ENCODE measurements at places on chromosomes 1 and 21.

DNA sequence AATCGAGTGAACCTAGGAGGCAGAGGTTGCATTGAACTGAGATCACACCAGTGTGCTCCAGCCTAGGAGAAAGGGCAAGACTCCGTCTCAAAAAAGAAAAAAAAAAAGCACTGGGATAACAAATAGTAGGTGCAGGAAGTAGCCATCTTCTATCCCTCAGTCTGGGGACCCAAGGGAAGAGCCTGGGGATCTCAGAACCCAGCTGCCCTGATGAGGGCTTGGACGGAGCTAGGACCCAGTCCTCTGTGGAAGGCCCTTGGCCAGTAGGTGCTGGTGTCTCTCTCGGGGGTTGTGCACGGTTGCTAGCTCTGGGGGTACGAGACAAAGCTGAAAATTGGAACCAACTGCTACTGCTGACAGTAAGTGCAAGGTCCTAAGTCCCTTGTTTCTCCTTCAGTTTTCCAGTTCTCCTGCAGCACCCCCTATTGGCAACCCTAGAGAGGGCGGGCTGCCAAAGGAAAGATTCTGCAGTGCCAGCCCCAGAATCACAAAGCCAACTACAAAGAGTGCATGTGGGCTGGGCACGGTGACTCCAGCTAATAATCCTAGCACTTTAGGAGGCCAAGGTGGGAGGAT lies 57.6 kb upstream of the KIF1B start:
- peak; percentile 53 for DNase-seq

- peak; percentile 50 for DNase-seq
Measured at GRCh38 chr1:111738436-111739193, 580 bp downstream of the INKA2 start.

GRCh38 chr1:246198115-246198816 lies 308.8 kb downstream of the SMYD3 start:
- no peak for DNase-seq

DNA sequence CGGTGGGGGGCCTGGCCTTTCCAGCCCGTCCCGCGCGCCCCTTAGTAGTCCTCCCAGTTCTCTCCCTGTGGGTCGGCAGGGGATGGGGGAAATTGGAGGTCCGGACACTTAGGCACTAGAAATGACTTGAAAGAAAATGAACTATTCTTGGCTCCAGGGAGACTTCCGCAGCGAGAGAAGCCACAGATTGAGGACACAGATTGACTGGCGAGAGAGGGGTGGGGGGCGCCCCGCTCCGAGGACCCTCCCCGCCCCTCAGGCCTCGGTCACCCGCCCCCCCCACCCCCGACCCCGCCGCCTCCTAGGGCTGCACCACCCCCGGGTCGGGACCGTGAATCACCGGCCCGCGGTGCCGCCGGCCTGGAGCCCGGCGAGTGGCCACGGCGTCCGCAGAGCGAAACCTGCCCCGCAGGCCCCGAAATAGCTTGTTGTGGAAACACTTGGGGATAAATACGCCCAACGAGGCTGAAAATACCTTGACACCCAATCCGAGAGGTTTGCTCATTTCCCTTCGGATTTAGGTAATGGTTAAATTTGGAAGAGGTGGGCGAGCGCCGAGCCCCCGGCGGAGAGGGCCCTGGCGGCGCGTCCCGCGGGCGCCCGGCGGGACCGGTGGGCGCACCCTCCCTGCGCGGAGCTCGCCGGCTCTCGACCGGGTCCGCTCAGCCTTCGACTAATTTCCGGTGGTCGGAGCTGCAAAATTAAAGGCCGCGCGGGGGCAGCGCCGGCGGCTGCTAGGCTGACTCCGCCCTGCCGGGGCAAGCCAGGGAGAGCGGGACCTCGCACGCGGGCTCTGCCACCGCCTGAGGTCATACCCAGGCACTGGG lies at the start of gene GFI1:
TSS of gene GFI1 (minus strand) at position 675 of the 827 bp plus-strand sequence. CDS start 3,438 bp downstream, outside the sequence.
- DNase-seq: no peak

GRCh38 chr21:14491269-14491681 lies 54.8 kb downstream of the SAMSN1 start:
- no peak for DNase-seq

- DNase-seq: no peak
Measured at GRCh38 chr1:245316784-245317183, 162.0 kb downstream of the KIF26B start.

GRCh38 chr1:245969283-245969682 lies 537.8 kb downstream of the SMYD3 start:
- peak; percentile 96 for DNase-seq

DNA sequence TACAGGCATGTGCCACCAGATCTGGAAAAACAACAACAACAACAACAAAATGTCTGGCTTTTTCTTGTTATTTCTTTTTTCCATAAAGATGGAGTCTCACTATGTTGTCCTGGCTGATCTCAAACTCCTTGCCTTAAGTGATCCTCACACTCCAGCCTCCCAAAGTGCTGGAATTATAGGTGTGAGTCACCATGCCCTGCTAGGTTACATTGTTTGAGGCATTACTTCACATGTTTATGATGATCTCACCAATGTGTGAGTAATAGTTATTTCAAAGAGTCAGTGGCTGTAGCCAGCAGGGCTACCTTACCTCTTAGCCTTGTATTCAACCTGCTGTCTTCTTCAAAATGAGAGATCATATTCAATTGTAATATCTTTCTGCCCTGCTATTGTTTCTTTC lies 445.7 kb downstream of the AMY1C start:
- peak; percentile 7 for DNase-seq

DNA sequence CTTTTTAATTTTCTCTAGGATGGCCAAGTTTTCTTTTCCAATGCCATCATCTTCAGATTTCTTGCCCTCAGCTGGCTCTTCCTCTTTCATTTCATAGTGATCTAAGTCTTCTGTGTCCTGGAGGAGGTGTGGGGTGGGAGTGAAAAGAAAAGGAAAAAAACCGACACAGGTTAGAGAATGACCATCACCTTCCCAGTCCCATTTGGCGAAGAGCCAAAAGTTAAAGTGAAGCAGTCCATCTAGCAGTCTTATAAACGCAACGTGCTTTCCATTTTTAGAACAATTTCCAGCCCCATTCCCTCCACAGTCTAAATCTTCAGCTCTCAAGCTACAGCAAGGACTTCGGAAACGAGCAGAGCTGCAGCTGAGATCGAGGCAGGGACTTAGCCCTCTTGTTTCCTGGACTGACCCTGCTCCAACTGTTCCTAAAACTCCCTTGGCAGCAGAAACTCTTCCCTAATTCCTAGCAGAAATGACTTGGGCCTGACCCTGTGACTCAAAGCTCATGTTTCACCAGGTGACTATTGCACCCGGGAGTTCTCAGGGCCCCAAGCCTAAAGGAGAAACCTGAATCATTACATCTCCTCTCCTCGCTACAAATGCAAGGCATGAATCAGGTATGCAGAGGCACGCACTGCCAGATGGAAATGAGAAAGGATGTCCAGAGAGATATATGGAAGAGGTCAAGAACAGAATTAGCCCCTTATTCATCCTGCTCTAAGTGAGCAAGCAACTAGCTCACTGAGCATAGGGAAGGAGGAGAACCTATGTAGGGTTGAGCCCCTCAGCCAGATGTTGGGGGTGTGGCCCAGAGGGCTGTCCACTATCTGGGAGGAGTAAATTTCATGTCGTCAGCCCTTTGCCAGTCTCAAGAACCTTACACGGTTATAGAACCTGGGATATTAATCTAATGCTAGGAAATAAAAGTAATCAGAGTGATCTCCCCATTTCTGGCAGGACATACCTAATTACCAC lies 5.1 kb downstream of the UBE2Q1 start:
- no peak for DNase-seq

DNA sequence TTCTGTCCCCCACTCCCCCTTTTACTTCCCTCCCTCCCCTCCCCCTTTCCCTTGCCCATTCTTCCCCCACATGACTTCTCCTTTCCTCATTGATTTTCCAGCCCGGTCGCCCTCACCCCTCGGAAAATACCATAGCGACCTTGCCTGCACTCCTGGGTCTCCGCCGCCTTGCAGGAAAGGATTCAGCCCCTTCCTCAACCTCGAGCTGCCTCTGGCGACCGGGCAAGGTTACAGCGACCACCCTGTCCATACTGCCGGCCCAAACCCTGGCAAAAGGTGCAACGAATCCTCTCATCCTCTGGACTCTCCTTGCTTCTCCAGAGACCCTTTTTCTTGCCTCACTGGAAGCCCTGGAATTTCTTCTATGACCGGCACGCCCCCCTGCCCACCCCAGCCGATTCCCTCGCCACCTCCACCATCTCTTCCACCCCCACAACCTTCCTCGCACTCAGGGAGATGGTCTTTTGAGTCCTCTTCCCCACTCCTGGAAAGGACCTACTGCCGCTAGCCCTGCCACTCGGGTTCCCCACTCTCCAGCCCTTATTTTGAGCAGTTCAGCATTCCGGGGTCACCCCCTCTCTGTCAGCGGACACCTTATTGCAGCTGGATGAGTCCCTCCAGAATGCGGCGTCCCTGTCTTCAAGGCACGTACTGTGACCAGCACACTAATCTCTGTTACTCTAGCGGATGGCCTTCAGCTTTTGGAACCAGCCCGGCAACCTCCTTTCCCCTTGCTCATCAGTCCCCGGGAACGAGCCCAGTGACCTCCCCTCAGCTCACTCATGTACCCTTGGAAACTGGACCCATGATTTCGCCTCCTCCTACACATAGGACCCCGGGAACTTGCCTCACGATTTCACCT lies 846 bp downstream of the NSUN4 start:
- no peak for DNase-seq

GRCh38 chr1:217090060-217090911 lies 367.1 kb upstream of the ESRRG start:
- no peak for DNase-seq

GRCh38 chr21:41847066-41847804 lies 31.9 kb downstream of the PRDM15 start:
- peak; percentile 6 for DNase-seq

- DNase-seq: peak; percentile 91
Measured at GRCh38 chr1:229209816-229210215, 61.1 kb upstream of the RAB4A start.

DNA sequence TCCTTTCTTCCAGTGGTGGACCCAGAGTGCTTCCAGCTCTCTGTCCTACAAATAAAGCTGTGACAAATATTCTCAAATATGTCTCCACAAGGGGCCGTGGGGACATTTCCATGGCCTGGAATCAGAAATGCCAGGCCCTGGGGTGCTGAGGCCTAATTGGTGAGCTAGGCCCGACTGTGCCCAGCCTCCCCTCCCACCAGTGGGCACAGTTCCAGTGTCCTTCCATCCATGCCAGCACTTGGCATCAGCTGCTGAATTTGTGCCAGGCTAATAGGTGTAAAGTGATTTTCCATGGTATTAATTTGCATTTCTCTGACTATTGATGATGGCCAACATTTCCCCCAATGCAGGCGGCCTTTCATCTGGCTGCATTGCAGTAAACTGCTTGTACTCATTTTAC lies 48.5 kb upstream of the B3GALT5 start:
- DNase-seq: no peak

- DNase-seq: no peak
Measured at GRCh38 chr1:220905650-220906560, 26.7 kb downstream of the HLX start.

DNA sequence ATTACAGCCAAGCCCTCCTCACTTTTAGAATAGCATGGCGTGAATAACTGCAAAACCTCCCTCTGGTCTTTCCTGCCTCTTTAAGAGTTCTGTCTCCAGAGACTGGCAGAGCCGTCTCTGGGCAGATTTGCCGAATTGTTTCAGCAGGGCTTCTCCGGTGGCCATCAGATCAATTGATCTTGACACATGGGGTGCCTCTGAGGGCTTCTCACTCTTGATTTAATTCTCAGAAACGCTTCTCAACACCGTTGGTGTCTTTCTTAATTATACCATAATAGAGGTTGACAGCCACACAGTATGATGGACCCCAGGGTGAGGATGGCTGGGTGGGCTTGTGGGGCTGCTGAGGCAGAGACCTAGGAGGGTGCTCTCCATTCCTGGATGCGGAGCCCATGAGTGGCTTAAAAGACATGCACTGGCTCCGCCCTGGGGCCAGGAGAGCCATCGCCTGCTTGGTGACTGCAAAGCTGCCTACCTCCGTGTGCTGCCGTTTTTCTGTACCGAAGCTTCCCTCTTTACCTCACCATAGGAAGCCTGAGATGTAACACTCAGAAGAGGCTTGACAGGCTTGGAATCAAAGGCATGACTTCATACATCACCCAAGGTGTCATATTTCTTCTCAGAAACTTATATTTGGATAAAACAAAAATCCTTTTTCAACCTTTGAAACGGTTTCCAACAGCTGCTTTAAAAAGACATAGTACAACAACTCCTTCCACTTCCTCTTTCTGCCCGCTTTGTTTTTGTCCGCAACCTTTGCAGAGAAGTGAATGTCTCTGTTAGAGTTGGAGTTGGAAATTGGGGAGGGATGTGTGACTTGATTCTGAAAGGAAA lies 82.9 kb downstream of the GALNT2 start:
- peak; percentile 56 for DNase-seq

DNA sequence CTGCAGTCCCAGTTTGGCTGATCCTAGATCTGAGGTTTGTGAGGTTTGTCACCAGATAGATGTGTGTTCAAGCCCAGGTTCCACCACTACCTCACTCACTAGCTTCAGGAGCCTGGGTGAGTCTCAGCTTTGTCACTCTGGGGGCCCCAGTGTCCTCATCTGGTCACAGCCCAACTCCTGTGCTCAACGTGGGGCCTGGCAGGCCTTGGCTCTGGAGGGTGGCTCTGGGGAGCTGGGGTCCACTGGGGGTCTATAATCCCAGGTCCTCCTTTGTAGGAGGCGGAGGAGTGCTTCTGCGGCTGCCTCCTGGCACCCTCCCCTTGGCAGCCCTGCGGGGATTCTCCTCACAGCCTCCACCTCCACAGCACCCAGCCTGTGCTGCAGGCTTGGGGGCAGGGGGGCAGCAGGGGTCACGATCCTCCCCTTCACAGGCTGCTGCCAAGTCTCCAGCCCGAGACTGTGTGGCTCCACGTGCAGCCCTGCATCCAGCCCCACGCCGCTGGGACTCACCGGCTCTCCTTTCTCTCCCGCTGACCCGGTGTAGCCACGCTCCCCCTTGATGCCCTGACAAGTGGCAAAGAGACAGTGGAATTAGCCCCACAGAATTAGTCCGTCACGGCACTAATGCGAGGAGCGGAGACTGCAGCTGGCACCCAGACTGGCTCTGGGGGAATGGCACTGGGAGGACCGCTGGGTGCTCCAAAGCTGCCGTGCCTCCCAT lies 22.5 kb upstream of the PEF1 start:
- no peak for DNase-seq

GRCh38 chr1:53631622-53632310 lies 107.2 kb downstream of the GLIS1 start:
- DNase-seq: no peak

GRCh38 chr1:107544285-107544684 lies 403.4 kb downstream of the NTNG1 start:
- no peak for DNase-seq

Data from iris pigment epithelial cell (primary cell).